Right lobe of liver (tissue), 6 donors: ENCODE measurements at places on chromosomes 12 and 14. TPM values are rescaled to one million over a fixed set of nuclear protein-coding genes. Genes with fewer than 3 reads are reported as not detected.

- no peak for DNase-seq
- no peak overlapping the region for H3K27ac ChIP-seq
- H3K4me3 ChIP-seq, result no peak overlapping the region
- no peaks in the 10 kb centered on the region for H3K36me3 ChIP-seq
These were observed 130.4 kb upstream of the PARP11 start for GRCh38 chr12:4003576-4003975.

- H3K27ac ChIP-seq, result no peak overlapping the region
- H3K27me3 ChIP-seq, result no peaks in the 10 kb centered on the region
- peaks cover 5% of the 10 kb centered on the region for H3K4me1 ChIP-seq
- no peak for DNase-seq
These were observed 197.1 kb downstream of the RGS6 start for GRCh38 chr14:72129291-72129690.

DNA sequence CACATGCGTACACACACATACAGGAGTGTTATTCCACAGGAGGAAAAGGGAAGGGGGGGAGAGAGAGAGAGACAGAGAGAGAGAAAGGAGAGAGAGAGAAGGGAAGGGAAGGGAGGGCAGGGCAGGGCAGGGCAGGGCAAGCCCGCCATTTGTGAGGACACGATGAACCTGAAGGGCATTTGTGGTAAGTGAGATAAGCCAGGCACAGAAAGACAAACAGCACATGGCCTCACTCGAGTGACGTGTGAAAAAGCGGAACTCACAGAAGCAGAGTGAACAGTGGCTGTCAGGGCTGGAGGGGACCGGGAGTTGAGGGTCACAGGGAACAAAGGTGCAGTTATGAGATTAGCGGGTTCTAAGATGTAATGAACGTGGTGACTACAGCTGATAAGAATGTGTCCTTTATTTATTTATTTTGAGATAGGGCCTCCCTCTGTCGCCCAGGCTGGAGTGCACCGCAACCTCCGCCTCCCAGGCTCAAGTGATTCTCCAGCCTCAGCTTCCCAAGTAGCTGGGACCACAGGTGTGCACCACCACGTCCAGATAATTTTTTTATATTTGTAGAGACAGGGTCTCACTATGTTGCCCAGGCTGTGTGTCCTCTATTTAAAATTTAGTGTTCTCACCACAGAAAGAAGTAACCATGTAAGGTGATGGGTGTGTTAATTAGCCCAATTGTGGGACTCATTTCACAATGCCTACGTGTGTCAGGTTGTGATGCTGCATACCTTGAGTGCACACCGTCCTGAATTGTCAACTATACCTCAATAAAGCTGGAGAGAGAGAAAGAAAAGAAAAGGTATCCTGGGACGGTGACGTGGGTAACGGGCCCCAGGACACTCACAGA lies 18.7 kb upstream of the FBRSL1 start:
- no peaks in the 10 kb centered on the region for H3K4me1 ChIP-seq
- no peaks in the 10 kb centered on the region for H3K36me3 ChIP-seq
- H3K27ac ChIP-seq, result no peak overlapping the region
- H3K4me3 ChIP-seq, result no peak overlapping the region
- no peaks in the 10 kb centered on the region for H3K27me3 ChIP-seq

GRCh38 chr14:38366374-38366773 lies 110.5 kb upstream of the CLEC14A start:
- no peaks in the 10 kb centered on the region for H3K36me3 ChIP-seq

DNA sequence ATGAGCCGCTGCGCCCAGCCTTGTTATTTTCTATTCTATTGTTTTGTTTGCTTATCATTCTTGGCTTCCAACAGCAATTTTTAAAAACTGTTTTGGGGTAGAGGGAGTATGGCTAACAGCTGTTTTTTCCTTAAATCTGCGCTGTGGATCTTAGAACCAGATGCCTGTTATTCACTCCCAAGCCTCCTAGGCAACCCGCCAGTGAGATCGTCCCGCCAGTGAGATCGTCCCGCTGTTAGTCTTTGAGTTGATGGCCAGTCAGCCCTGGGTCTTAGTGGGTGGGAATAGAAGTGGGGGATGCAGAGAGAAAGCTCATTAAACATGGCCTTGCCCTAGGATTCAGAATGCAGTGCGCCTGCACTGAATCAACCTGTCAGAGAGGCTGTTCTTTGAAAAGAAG lies 67.3 kb upstream of the BICD1 start:
- no peaks in the 10 kb centered on the region for H3K4me1 ChIP-seq
- H3K4me3 ChIP-seq, result no peak overlapping the region
- DNase-seq, result no peak
- H3K36me3 ChIP-seq, result no peaks in the 10 kb centered on the region

KLRK1 gene
- total RNA-seq, result 0.86 TPM

DNAJC22 gene
- 45.0 TPM for total RNA-seq

ACRBP gene
- 1.7 TPM for total RNA-seq
